ENCODE measurements at places on chromosomes 4 and X. TPM values are rescaled to one million over a fixed set of nuclear protein-coding genes. Genes with fewer than 3 reads are reported as not detected.

The ZNF630 gene
- total RNA-seq, result 0.87 TPM

The PHEX gene
- total RNA-seq, result 0.08 TPM

The C4orf17 gene
- not detected for total RNA-seq

The CLGN gene
- total RNA-seq, result 0.21 TPM

The RRAGB gene
- 7.3 TPM for total RNA-seq

The RNF175 gene
- not detected for total RNA-seq

The TAF7L gene
- not detected for total RNA-seq

GRCh38 chr4:61200916-61201526 lies 895 bp downstream of the ADGRL3 start:
- peaks cover 7% of the 10 kb centered on the region for H3K4me1 ChIP-seq
- peaks cover 50% of the 10 kb centered on the region for H3K27me3 ChIP-seq
- no peaks in the 10 kb centered on the region for H3K36me3 ChIP-seq
- H3K4me3 ChIP-seq, result no peak overlapping the region
- no peak for DNase-seq
- H3K27ac ChIP-seq, result no peak overlapping the region

GRCh38 chrX:24355095-24355494 lies 5.3 kb upstream of the SUPT20HL1 start:
- no peak overlapping the region for H3K4me3 ChIP-seq
- no peaks in the 10 kb centered on the region for H3K27me3 ChIP-seq
- H3K4me1 ChIP-seq, result peaks cover 4% of the 10 kb centered on the region
- no peak overlapping the region for H3K27ac ChIP-seq
- no peak for DNase-seq

DNA sequence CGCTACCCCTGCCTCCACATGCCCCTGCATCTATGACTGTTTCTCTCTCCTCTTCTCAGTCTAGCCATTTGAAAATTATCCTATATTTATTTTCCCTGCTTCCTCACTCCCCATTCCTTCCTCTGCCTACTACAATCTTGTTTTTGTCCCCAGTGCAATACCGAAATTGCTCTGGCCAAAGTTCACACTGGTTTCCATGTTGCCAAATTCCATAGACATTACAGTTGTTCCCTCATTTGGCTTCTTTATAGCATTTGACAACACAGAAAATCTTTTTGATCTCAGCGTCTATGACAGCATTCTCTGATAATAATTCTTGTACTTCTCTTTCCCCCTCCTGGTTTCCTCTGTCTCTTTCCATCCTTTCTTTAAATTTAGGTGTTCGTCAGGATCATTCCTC lies 99.4 kb downstream of the GPR82 start:
- H3K4me3 ChIP-seq, result no peak overlapping the region
- no peaks in the 10 kb centered on the region for H3K27me3 ChIP-seq
- H3K36me3 ChIP-seq, result peaks cover 5% of the 10 kb centered on the region

GRCh38 chr4:150960079-150960478 lies 55.0 kb downstream of the LRBA start:
- no peak overlapping the region for H3K27ac ChIP-seq
- DNase-seq, result no peak
- H3K4me3 ChIP-seq, result no peak overlapping the region
- no peaks in the 10 kb centered on the region for H3K27me3 ChIP-seq
- peaks cover 20% of the 10 kb centered on the region for H3K36me3 ChIP-seq
- H3K4me1 ChIP-seq, result no peaks in the 10 kb centered on the region

DNA sequence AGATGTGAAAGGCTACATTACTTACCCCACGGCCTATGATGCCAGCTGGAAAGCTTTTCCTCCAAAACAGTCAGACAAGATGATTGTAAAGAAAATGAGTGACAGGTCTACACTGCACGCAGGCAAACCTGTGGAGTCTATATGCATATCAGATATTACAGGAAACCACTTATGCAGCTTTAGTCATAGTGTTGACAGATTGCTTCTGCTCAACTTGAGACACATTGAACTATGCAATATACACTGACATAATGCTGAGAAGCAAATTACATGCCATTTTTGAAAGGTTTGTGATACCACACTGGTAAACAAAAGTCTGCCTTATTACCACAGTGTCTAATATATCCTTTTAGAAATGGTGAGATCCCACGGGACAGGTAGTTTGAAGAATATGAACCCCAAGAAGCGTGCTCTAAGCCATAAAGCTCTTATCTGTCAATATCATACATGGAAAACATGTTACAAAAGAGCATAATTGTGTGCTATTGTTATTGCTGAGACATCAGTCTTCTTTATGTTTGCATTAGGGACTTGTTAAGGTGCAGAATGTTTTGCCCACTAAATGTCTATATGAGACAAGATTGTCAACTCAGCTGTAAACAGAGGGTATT lies 1835.8 kb upstream of the TENM3 start:
- no peak overlapping the region for H3K27ac ChIP-seq
- no peaks in the 10 kb centered on the region for H3K27me3 ChIP-seq
- H3K36me3 ChIP-seq, result no peaks in the 10 kb centered on the region
- no peak for DNase-seq
- no peak overlapping the region for H3K4me3 ChIP-seq
- no peaks in the 10 kb centered on the region for H3K4me1 ChIP-seq

GRCh38 chr4:38065176-38065575 lies 105.0 kb downstream of the PTTG2 start:
- DNase-seq, result no peak
- H3K36me3 ChIP-seq, result peaks cover 31% of the 10 kb centered on the region
- H3K4me3 ChIP-seq, result no peak overlapping the region
- no peaks in the 10 kb centered on the region for H3K27me3 ChIP-seq

GRCh38 chr4:134465417-134465816 lies 263.8 kb upstream of the PABPC4L start:
- DNase-seq, result no peak
- H3K36me3 ChIP-seq, result no peaks in the 10 kb centered on the region
- no peak overlapping the region for H3K4me3 ChIP-seq

DNA sequence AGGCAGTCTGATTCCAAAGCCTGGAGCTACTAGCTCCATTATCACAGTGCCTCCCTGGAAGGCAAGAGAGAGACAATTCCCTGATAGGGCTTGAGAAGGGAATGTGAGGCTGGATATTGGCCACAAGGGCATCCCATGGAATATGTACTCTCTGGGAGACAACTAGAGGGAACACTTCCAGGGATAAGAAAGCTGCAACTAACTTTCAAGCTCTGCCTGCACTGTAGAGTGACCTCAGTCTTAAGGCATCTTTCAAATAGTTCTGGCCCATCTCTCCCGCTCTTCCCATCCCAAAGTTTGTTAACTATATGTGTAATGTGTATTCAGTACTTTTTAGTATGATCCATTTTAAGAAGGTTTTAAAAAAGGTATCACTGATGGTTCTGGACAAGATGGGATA lies 13.1 kb upstream of the RNF212 start:
- no peaks in the 10 kb centered on the region for H3K36me3 ChIP-seq
- H3K4me3 ChIP-seq, result no peak overlapping the region
- H3K27me3 ChIP-seq, result peaks cover 33% of the 10 kb centered on the region
- DNase-seq, result no peak
- peaks cover 4% of the 10 kb centered on the region for H3K4me1 ChIP-seq
- no peak overlapping the region for H3K27ac ChIP-seq

- no peaks in the 10 kb centered on the region for H3K4me1 ChIP-seq
- H3K27ac ChIP-seq, result no peak overlapping the region
- no peaks in the 10 kb centered on the region for H3K36me3 ChIP-seq
These were observed 30.2 kb downstream of the CLDN2 start for GRCh38 chrX:106950381-106950780.

GRCh38 chr4:185307136-185307950 lies 88.4 kb downstream of the LRP2BP start:
- no peak overlapping the region for H3K27ac ChIP-seq
- no peaks in the 10 kb centered on the region for H3K27me3 ChIP-seq
- peaks cover 20% of the 10 kb centered on the region for H3K36me3 ChIP-seq
- no peak for DNase-seq
- no peak overlapping the region for H3K4me3 ChIP-seq
